ENCODE measurements at places on chromosomes 4 and X.

DNA sequence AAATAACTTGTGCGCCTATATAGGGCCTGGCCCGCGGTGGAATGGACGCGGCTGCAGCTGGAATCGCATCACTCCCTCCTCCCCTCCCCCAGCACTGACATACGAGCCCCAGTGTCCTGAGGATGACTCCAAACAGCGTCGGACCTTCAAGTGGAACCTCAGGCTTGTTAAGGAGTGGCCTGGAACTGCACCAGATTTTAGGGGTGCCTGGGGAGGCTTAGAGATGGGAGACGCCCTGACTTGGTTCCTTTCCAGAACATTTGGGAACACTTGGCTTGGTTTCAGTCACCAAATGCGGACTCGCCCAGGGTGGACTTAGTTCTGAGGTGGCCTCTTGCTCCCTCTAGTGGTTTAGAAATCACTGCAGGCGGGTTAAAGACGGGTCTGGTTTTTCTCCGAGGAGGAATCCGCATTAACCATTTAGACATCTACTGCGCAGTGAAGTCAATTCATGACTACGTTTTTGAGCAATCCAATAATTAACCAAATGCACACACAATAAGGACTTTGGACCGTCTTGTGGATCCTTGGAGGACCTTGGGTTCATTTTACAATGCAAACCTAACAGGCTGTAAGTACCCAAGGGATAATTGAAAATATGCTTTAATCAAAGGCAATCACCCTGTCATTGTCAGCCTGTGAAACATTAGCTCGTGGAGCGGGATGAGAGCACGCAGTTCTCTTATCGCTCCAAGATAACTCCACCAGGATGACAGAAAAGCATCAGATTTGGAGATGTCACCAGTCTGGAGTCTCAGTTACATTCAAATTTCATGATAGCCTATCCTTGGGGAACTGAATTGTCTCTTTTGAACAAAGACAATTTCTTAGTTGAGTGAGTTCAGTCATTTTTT is 11.2 kb upstream of the PDGFRA start:
- peak; percentile 97 for DNase-seq

DNA sequence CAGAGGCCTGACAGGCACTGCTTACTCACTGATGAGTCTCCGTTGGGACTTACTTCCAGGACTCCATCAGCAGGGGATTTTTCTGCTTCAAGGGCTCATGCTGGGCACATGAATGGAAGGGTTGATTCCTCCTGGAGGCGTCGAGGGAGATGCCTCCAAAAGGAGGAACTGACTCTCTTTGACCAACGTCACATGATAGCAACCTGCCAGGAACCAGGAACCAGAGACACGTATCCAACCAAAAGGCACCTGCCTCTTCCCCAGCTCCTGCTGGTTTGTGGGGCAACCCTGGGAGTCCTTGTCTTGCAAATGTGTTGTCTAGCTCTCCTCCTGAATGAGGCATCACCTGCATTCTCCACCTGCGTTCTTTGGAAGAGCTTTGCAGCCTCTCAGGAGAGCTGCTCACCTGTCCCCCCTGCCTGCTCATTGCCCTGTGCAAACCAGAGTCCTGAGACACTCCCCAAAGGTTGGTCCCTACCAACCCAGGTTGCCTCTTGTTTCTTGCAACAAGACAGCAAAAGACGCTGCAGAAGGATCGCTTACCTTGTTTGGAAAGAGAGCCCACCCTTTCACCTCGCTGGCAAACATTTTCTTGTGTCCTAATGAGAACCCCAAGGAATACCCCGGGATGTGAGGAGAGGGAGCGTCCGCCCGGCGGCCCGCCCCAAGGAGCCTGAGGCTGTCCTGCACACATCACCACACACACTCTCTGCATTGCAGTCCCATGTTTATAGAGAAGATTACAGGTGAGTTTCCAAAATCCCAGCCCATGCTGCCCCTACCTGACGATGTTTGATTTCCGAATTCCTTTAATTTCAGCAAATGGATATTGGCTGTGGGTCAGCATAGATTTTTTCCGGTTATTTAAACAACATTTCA is 30.5 kb upstream of the SHOX start:
- DNase-seq = no peak

DNA sequence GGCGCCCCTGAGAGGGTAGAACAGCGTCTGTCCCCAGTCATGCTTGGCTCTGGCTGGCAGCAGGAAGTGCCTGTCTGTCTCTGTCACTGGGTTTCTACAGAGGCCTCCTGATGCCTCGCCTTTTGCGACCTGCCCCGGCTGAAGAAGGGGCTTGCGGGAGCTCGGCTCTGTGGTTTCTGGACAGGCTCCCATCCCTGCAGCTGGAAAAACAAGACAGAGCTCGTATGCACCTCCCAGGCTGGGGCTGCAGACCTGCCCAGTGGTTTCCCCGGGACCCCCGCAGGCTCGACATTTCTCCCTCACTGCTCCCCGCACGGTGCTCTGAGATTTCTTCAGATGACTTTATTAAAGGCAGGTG is 57.0 kb upstream of the SORCS2 start:
- DNase-seq = no peak

DNA sequence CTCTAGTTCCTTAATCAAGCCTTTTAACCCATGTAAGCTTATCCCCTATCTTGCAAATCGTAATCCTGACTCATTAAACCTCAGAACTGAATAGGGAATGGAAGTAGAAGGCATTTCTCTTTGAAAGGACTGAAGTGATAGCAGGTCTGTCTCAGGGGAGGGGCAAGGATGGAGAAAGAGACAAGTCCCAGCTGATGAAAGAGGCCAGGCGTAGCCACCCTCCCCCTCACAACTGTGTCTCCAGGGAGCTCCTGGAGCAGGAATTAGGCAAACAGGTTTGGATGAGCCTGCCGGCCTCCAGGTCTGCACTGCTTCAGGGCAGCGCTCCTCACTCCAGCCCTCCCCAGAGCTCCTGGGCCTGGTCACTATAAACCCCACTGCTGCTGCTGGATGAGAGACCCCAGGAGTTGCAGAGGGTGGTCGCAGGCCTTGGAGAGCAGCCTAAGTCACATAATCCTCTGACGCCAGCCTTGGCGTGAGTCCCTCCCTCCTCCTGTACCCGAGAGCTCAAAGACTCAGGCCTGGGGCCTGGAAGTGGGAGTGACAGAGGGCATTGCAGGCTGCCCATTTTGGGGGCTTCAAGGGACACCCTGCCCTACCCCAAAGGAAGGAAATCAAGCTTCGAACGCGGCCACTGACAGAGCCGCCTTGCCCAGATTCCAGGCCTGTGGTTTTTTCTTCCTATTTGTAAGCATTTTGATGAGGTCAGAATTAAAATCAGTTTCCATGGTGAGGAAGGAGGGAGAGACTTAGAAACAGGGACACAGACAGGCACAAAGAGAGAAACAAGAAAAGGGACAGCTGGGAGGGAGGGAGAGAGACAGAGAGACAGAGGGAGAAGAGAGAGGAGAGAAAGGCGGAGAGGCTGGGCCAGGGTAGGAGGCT is 21.2 kb upstream of the MSX1 start:
- DNase-seq = peak; percentile 7

- DNase-seq = no peak
Observed at GRCh38 chr4:76494243-76494642, 59.2 kb downstream of the SHROOM3 start.

GRCh38 chrX:14476205-14476604 is 53.1 kb upstream of the GLRA2 start:
- DNase-seq = no peak

GRCh38 chr4:15729910-15730533 is 27.2 kb downstream of the BST1 start:
- DNase-seq = peak; percentile 33

- no peak for DNase-seq
Observed at GRCh38 chr4:169063441-169063840, 53.4 kb upstream of the CBR4 start.

GRCh38 chr4:83486457-83487129 is 1.7 kb upstream of the ABRAXAS1 start:
- DNase-seq = no peak

DNA sequence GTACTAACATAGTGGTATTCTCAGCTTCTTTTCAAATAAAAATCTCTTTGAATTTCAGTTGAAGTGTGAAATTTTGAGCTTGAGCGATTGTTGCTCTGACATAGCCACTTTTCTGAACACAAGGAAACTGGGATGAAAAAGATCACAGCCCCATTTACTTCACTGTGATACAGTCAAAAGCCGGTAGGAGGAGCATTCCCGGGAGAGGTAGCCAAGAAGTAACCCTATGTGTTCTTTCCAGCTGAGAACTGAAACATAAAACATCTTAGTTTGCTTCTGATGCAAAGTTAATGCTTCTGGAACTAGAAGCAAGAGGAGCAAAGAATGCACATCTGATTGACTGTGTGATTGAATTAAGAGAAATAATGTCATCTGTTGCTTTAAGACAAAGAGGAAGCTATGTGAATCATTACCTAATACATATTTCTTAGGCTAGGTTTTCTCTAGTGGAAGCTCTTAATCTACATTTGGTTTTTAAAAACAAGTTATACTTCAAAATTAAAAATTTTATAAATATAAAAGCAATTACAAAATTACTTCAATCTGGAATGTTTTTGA is 88.3 kb upstream of the UNC5C start:
- DNase-seq = no peak

- DNase-seq = no peak
Observed at GRCh38 chrX:103498786-103499185, 20.5 kb downstream of the RAB40A start.

DNA sequence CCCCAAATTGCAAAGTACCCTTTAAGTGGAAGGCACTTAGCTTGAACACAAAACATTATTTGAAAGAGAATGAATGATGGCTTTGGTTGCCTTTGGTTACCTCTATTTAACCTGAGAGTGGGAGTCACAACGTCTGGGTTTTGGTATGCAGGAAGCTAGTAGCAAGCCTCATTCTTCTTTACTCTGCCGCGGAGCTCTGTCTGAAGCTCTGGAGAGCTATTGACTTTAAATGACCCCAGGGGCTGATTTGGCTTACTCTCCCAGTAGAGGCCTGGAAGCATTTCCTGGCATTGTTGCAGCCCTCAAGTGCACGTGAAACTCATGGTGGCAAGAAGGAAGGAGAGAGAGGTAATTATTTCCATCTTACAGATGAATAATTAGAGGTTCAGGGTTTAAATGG is 81.8 kb upstream of the MAGEA4 start:
- no peak for DNase-seq

Data from HFF-Myc (cell line).